ENCODE measurements at places on chromosomes 2 and 18.

GRCh38 chr2:95314964-95315611 lies 17.9 kb downstream of the KCNIP3 start:
- peak; percentile 68 for DNase-seq

- DNase-seq, result no peak
These were observed 33.6 kb downstream of the B3GNT7 start for GRCh38 chr2:231429152-231429551.

DNA sequence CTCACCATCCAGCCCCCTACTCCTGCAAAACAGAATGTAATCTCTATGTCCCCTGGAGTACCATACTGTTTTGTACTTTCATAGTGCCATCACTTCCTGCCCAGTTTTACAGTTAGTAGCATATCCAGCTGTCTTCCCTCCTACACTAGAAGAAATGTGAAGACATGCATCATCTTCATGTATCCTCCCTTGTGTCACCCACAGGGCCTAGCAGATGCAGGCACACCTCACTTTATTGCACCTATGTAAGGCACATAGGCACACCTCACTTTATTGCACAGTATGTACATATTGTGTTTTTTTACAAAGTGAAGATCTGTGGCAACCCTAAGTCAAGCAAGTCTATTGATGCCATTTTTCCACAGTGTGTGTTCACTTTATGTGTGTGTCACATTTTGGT lies 12.0 kb downstream of the DNAJC27 start:
- no peak for DNase-seq

- DNase-seq, result no peak
These were observed 8.7 kb upstream of the SLC14A1 start for GRCh38 chr18:45715212-45715780.

GRCh38 chr2:190986221-190986953 lies 27.6 kb downstream of the STAT1 start:
- no peak for DNase-seq

DNA sequence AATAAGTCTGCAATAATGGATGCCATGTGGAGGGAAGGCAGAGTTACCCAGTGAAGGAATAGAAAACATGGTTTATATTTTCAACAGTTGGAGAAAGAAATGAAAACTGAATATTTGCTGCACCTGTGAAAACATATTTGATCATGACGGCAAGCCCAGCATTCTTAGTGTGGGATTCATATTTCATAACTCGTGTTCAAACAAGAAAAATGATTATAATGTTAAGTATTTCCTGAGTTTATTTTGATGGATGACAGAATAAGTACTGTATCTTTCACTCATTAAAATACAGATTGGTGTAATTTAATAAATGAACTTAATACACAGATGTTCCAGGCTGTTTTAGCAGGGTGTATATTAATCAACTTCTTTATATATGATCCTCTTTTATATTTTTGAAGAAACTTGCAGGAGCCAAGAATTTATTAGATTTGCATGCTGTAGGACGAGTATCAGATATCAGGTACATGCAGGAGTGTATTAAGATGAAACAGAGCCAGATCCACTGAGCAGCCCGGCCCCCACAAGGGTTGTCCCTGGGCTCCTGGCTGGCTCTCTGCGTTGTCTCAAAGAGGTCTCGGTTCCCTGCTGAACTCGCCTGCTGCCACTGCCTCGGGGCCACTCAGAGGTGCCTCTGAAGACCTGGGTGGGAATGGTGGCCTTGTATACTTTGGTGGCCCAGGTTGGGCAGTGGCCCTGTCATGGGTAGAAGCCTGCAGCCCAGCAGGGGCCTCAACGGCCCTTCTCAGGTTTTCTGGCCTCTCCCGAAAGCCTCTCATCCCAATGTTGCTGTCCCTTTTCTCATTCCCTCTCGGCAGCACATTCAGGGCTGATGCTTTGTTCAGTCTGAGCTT lies 95.0 kb upstream of the LDAH start:
- DNase-seq, result no peak

DNA sequence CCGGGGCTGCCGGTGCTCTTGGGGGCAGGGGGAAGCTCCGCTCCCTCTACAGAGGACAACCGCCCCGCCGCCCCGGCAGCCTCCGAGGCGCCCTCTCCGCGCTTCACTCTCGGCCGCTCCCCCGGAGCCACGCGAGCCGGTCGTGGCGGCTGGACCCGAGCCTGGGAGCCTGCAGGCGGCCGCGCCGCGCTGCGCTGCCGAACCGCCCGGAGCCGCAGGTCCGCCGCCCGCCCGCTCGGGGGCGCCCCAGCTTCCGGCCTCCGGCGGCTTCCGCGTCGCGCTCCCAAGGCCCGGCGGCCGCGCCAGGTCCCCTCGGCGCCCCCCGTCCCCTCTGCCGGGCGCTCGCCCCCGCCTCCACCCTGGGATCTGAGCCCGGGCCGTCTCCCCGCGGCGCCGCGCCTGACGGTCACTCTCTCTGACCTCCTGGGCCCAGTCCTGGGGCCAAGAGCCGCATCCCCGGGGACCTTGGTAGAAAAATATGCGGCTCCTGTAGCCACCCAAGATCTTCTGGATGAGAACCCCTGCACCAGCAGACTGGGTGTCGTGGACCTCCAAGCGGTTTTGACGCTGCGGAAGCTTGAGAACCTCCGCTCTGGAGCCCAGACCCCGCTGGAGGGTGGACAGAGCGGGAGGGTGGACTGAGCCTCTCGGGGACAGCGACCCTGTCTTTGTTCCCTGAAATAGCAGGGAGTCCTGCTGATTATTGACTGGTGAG lies 44.3 kb downstream of the SERTAD2 start:
- DNase-seq, result peak; percentile 93

GRCh38 chr18:8900552-8900951 lies 195.2 kb downstream of the MTCL1 start:
- no peak for DNase-seq

DNA sequence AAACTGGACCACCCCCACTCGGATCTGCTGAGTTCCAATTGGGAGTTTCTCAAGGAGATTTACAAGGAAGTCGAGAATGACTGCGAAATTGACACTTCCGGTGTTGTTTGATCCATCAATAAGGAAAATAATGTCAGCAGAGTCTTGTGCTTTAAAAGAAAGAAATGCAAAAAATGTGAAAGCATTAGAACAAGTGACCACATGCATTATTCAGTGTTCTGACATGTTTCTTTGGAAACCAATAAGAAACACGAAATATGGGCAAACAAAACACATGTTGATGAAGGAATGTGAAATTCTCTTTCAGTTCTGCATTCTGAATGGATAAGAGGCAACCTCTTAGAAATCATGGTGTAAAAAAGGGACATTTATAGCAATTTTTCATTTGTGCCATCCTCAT lies 25.9 kb downstream of the COL6A3 start:
- DNase-seq, result no peak

DNA sequence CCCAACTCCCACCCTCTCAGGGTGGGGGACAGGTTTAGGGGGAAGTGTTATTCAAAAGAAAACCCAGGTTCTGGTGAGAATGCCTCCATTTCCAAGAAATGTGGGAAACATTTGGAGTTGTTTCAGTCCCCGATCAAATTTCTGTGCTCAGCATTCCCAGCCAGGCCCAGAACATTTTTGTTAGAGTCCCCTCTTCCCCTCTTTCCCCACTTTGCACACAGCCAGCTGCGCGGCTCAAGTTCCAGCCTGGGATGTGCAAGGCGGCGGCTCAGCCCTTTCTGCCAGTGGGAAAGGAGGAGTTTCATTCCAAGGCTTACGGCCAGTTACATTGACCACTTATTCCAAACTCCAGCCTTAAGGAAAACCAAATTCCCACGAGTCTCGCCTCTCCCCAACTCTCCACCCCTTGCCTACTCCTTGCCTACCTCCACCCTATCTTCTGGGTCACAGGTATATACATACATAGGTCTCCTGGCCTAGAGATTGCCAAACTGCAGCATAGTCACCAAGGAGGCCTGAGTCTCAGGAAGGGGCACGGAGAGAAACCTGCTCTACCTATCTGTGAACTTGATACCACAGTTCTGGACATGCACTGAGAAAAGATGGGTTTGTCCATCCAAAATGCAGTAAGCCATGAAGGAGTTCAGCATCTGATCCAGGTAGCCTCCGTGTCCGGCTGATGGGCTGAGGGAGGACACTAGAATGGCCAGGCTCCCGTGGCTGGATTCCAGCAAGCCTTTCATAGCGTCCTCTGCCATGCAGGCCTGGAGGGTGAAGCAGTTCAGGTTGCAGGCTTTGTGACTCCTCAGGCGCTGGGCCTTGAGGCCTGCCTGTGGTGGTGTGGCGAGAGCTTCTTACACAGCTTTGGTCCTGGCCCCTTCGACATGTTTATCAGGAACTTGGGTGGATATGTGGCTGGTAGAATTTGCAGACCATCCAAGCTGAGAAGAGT lies 154.5 kb downstream of the ZFP36L2 start:
- DNase-seq, result peak; percentile 15

DNA sequence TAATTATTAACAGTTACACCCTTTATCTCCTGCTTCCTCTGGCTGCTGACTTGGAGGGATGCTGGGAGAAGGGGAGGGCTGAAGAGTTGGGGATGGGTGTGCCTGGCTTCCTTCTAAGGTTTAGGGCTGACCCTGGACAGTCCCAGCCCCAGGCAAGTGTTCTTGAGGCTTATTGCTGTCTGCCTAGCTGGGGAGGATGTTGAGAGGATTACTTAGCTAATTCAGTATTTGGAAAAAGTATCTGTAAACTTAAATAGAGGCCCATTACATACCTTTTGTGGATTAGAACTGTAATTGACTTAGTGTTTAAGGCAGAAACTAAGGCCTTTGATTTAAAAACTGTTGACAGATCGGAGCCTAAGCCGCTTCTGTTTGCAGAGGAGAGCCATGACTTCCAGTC lies 67.6 kb downstream of the AGAP1 start:
- no peak for DNase-seq

- no peak for DNase-seq
These were observed 119.1 kb downstream of the LRATD1 start for GRCh38 chr2:14751581-14751980.

- no peak for DNase-seq
These were observed 281.8 kb downstream of the NCKAP5 start for GRCh38 chr2:133286326-133286922.

GRCh38 chr2:159130302-159130701 lies 156.2 kb downstream of the WDSUB1 start:
- no peak for DNase-seq

DNA sequence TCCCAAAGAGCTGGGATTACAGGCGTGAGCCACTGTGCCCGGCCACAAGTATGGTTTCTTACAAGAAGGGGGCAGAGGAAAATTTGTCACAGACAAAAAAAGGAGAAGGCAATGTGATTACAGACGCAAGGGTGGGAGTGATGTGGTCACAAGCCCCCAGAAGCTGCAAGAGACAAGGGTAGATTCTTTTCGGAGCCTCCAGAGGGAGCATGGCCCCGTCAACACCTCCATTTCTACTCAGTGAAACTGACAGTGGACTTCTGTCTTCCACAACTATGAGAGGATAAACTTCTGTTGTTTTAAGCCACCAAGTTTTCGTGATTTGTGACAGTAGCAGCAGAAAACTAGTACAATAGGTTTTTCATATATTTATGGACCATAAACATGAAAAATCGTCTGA lies 2.1 kb upstream of the TCF7L1 start:
- no peak for DNase-seq

DNA sequence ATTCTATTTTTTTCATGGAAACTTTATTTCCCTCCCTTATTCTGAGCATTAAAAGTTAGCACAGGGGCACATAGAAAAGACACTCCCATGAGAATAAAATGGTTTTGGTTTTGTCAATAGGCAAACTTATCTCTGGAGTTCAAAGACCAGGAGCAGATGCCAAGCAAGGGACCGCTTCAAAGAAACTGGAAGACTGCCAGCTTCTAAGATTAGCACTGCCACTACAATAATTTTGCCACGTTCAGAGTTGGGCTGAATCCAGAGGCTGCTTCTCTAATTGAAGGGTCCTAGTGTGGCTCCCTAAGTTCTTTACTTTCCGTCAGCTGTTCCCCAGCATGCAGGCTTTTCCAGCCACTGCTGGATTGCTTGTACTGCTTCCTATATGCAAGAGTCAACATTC lies 681.0 kb upstream of the GCFC2 start:
- no peak for DNase-seq

GRCh38 chr18:42029092-42029491 lies 74.1 kb downstream of the PIK3C3 start:
- no peak for DNase-seq

GRCh38 chr18:79796016-79796415 lies 1.7 kb upstream of the KCNG2 start:
- DNase-seq, result no peak

- no peak for DNase-seq
These were observed 49.1 kb downstream of the ARHGAP28 start for GRCh38 chr18:6778459-6779247.

DNA sequence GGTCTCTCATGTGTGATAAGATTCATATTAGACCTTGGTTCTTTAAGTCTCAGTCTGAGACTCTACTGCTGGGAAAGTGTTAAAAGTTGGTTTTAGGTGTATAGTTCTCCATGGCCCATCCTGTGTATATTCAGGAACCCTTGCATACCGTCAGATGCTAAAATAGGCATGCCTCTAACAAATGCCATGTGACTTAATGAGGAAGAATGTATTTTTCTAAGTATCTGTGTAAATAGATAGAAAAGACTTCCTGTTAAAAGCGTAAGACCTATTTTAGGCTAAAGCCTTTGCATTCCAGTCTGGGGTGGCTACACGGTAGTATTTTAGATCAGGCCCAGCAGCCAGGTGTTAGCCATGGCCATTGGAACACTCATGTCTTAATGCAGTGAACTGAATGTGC lies 73.3 kb downstream of the RHBDD1 start:
- DNase-seq, result no peak

GRCh38 chr2:138670734-138671133 lies 109.5 kb downstream of the NXPH2 start:
- no peak for DNase-seq

DNA sequence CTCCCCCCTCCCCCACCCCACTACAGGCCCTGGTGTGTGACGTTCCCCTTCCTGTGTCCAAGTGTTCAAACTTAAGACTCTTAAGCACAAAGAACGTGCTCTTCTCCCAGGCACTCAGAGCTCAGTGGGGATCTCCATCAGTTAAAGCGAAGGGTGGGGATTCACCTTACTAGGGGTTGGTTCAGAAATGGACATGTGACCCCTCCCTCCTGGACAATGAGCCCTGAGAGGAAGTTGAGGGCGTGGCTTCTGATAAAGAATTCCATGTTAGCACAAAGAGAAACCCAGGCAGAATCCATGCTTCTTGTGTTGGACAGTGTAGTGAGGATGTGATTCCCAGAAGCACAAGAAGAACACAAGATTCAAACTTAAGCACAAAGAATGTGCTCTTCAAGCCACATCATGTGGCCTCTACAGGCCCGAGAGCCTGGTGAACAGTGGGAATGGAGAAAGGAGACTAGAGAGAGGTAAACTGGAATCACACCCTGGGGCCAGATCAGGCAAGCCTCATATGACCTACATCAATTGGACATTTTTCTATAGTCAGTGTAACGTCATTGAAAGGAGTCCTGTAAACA lies 78.1 kb upstream of the TTC39C start:
- DNase-seq, result no peak

DNA sequence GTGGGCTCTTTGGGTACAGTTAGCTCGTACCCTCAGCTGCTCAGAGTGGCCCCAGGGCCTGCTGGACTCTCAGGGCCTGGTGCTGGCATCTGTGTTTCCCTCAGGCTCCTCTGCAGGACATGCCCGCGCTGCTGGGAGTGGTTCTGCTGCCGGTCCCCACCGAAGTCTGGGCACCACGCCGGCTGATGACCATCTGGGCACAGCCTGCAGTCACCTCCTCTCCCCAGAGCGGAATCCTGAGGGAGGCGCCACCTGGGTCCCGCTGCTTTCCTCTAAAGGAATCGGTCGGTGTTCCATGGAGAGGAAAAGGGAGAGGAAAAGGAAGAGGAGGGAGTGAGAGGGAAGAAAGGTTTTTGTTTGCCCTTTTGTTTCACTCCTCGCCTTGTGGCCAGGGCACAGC lies 43.6 kb downstream of the MC2R start:
- no peak for DNase-seq

GRCh38 chr2:24424387-24424786 lies 64.1 kb upstream of the ITSN2 start:
- no peak for DNase-seq

Data from GM13976 (cell line).